Neural progenitor cell (in vitro differentiated cells): ENCODE measurements at places on chromosomes 7 and 10.

DNA sequence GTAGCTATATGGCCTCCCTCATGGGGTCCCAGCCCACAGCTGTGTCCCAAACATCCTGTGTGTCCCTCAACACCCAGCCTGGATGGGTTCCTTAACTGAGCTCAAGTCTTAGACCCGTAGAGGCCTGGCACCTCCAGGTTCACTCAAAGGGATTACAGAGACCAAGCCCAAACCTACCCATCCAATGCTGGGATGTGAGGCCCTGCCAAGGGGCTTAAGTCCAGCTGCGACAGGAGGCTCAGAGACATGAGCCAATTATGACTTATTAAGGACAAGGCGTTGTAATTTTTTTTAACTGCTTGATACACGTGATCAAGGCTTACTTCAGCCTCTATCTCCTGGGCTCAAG lies 105.6 kb upstream of the RET start:
- DNase-seq: no peak

- DNase-seq: no peak
Observed at GRCh38 chr10:65675236-65675635, 1250.6 kb upstream of the LRRTM3 start.

DNA sequence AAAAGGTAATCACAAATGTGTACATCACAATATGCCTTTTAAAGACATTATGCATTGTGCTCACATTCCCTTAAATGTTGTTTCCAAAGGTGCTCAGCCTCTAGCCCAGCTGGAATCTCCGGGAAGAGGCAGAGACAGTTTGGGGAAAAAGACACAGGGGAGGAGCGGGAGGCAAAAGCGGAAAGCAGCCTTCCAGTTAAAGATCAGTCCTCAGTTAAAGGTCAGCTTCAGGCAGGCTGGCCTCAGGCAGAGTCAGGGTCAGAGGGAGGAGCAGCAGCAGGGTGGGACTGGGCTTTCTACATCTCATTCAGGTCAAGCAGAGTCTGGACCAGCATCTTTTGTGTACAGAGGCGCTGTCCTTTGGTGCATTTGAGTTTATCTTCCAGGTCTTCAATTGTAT lies 18.6 kb downstream of the ST7 start:
- DNase-seq: no peak

- no peak for DNase-seq
Observed at GRCh38 chr7:22183522-22184280, 173.3 kb downstream of the RAPGEF5 start.

DNA sequence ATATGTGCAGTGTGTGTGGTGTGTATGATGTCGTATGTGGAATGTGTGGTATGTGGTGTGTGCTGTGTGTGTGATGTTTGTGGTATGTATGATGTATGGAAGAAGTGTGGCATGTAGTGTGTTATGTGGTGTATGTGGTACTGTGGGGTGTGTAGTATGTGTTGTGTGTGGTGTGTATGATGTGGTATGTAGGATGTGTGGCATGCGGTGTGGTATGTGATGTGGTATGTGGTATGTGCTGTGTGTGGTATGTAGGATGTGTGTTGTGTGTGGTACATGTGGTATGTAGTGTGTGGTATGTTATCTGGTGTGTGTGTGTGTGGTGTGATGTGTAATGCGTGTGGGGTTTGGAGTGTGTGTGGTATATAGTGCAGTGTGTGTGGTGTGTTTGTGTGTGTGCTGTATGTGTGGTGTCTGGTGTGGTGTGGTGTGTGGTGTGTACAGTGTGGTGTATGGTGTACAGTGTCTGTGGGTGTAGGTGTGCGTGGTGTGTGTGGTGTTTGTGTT lies 129.6 kb downstream of the ATP6V0E2 start:
- DNase-seq: no peak

GRCh38 chr7:18997477-18998150 lies 119.8 kb downstream of the TWIST1 start:
- DNase-seq: no peak

DNA sequence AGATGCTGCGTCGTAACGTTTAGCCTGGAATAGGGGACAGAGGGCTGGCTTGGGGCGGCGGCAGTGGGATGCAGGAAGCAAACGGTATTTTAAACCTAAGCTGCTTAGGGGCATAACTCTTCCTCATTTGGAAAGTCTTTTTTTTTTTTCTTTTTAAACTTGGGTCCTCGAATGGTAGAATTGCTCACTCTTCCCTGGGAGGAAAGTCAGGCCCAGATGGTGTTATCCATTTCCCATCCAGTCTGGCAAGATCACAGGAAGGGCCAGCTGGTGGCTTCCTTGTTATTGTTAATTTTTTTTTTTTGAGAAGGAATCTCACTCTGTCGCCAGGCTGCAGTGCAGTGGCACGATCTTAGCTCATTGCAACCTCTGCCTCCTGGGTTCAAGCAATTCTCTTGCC lies 56.6 kb downstream of the TMEM209 start:
- DNase-seq: no peak
